Naive thymus-derived CD8-positive, alpha-beta T cell (primary cell): ENCODE measurements at places on chromosomes 2 and 18. TPM values are rescaled to one million over a fixed set of nuclear protein-coding genes. Genes with fewer than 3 reads are reported as not detected.

Gene UGT1A5
- not detected for polyA plus RNA-seq

Gene SGO2
- polyA plus RNA-seq = 2.4 TPM

Gene TCF7L1
- polyA plus RNA-seq = 0.09 TPM

Gene GRP
- not detected for polyA plus RNA-seq

Gene SCLY
- polyA plus RNA-seq = 17.1 TPM

Gene TUBB8B
- polyA plus RNA-seq = not detected

Gene SLC8A1
- polyA plus RNA-seq = not detected

Gene GTF3C2
- polyA plus RNA-seq = 31.3 TPM

GRCh38 chr18:45165871-45166270 lies 449.4 kb upstream of the SLC14A2 start:
- no peak overlapping the region for H3K4me3 ChIP-seq
- no peak overlapping the region for H3K27ac ChIP-seq

- no peak overlapping the region for H3K4me3 ChIP-seq
- DNase-seq = no peak
- no peak overlapping the region for H3K27ac ChIP-seq
- H3K36me3 ChIP-seq = no peaks in the 10 kb centered on the region
Observed at GRCh38 chr2:228545041-228545747, 363.7 kb upstream of the SPHKAP start.

DNA sequence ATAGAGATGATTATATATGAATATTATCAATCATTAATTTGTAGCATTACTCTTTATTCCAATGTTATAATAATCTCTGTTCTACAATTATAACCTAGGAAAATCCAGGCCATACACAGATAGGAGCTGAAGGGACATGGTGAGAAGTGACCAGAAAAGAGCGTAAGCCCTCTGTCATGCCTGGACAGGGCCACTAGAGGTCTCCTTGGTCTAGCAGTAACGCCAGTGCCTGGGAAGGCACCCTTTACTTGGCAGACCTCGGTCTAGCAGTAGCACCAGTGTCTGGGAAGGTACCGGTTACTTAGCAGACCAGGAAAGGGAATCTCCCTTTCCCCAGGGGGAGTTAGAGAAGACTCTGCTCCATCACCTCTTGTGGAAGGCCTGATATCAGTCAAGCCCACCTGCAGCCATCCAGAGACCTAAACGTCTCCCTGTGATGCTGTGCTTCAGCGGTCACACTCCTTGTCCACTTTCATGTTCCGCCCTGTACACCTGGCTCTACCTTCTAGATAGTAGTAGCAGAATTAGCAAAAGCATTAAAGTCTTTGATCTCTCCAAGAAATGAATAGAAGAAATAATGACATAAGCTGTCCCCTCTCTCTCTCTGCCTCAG lies 447.5 kb upstream of the FSIP2 start:
- no peak overlapping the region for H3K4me3 ChIP-seq
- no peaks in the 10 kb centered on the region for H3K4me1 ChIP-seq
- no peaks in the 10 kb centered on the region for H3K27me3 ChIP-seq
- H3K27ac ChIP-seq = no peak overlapping the region
- DNase-seq = no peak

DNA sequence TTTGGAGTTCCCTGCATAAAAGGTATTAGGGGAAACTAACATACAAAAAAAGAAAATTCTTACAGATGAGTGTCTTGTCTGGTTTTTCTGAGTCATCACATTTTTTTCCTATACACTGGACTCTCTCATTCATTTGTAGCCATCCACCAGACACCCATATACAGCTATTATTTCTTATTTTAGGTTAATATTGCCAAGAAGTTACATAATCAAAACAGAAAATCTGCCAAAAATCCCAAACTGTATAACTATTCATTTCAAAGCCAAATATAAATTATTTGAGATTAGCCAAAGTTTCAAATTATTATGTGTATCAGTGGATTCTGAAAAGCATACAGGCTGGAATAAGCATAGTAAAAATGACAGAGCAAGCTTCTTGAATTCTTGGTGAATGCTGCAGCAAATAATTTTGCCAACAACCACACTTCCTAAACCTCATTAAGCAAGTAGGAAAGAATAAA lies 191.2 kb downstream of the NCKAP5 start:
- no peaks in the 10 kb centered on the region for H3K4me1 ChIP-seq
- DNase-seq = no peak
- H3K4me3 ChIP-seq = no peak overlapping the region
- H3K27ac ChIP-seq = no peak overlapping the region
- no peaks in the 10 kb centered on the region for H3K27me3 ChIP-seq

DNA sequence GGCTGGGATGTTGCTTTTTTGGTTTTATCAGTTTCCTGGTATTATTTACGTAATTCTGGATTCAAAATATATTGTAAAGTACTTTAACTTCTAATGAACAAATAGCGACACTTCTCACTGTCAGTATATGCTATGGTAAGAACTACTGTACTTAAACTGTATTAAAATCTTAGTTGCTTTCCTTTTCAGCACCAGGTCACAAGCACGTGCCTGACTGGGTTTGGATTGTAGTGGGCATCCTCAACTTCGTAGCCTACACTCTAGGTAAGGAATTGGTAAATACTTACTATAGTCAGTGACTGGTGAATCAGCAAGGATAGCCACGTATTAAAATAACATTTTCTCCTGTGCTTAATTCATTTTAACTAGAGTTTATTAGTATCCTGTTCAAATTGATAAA lies 20.4 kb upstream of the ADGRF3 start:
- H3K4me1 ChIP-seq = peaks cover 12% of the 10 kb centered on the region
- no peaks in the 10 kb centered on the region for H3K27me3 ChIP-seq
- no peak overlapping the region for H3K27ac ChIP-seq
- DNase-seq = no peak
- H3K4me3 ChIP-seq = no peak overlapping the region
